HTR-8/SVneo (cell line): ENCODE measurements at places on chromosomes 11 and 22.
A peak's percentile ranks its signal among the peaks of the same experiment; 100 is the strongest.

- DNase-seq: no peak
These were observed 9.4 kb downstream of the SPATA19 start for GRCh38 chr11:133835593-133836548.

GRCh38 chr22:20238536-20238900 lies 29.6 kb downstream of the RTN4R start:
- peak; percentile 69 for DNase-seq

DNA sequence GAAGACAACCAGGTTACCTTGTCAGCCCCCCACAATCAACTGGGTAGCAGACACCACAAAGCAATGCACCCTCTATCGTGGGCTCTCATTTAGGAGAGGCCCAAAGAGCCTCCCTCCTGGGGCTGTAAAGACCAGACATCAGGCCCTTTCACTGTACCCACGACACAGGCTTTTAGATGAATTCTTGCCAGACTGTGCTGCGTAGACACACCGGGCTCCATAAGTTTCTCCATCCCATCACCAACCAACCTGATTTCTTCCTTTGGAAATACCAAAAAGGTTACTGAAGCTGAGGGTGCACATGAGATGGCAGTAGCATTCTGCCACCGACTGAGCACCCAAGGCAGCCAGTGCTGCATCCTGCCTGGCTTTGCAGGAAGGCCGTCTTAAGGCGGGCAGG lies 46.4 kb upstream of the SLC25A1 start:
- DNase-seq: no peak

DNA sequence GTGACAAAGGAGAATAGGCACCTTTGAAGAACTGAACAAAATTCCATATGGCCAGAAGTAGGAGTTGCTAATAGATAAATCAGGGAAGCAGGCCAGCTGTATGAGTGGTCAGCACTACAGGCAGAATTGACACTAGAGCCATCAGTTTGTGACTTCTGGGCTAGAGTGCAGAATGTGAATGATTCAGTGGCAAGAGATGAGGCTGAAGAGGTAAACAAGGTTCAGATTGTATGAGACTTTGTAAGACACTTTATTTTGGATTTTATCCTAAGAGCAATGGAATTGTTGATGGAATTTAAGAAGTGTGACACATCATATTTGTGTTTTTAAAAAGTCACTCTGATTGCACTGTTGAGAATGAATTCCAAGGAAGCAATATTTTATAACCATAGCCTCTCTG lies 12.9 kb downstream of the BIRC3 start:
- DNase-seq: no peak

DNA sequence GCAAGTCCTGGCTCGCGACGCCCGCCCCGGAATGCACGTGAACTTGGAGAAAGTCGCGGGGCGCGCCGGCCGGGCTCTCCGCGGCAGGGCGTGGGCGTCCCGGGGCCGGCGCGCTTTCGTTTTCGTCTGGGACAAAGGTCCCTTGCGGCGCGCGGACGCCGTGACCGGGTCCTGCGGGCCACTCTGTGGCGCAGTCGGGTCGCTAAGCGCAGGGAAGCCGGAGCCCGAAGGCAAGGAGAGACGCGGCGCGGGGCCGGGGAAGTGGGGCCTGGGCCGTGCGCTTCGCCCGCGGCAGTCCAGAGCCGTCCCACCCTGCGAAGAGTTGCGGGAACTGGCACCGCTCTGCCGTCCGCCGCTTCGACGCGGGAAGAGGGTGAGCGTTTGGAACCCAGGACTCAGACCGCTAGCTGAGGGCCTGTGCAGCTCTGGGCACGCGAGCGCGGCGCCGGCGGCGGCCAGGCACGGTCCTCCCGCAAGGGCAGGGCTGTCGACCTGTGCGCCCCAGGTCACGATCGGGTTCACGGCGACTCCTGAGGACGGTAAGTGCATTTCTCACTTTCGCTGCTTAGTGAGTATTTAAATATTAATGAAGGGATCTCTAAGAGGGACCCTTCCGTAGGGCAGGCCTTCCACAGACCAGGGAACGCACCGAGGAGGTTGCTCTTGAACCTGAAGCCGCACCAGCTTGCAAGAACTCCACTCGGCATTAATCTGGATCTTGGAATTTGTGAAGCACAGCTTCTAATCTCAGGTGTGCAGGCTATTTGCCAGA lies 78.0 kb upstream of the PPARA start:
- DNase-seq: no peak

- DNase-seq: no peak
These were observed 7.2 kb downstream of the SMTNL1 start for GRCh38 chr11:57544566-57544965.

DNA sequence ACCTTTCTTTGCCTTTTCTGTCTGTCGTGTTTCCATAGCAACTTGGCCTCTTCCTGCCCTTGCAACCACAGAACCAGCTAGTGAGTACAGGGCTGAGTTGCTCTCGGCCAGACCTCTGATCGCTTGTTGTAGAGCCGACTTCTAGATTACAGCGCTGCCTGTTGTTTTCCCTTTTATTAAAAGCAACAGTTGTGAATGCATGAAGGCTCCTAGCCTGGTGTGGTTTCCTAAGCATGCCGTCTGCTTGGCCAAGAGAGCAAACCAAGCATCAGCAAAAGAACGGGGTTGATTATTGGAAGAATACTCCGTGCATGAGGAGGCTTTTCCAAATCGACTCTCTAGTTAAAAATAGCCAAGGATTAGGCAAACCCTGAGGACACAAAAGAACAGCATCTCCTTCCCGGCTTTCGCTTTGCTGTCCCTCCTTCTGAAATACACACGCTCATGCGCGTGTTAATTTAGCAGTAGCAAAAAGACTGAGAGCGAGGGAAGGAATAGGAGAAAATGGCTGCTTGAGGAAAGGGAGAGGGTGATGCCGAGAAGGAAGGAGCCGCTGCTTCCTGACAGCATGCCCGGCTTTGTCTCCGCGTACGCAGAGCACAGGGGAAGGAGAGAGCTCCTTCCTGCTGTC lies 71.5 kb upstream of the TTC12 start:
- DNase-seq: no peak

DNA sequence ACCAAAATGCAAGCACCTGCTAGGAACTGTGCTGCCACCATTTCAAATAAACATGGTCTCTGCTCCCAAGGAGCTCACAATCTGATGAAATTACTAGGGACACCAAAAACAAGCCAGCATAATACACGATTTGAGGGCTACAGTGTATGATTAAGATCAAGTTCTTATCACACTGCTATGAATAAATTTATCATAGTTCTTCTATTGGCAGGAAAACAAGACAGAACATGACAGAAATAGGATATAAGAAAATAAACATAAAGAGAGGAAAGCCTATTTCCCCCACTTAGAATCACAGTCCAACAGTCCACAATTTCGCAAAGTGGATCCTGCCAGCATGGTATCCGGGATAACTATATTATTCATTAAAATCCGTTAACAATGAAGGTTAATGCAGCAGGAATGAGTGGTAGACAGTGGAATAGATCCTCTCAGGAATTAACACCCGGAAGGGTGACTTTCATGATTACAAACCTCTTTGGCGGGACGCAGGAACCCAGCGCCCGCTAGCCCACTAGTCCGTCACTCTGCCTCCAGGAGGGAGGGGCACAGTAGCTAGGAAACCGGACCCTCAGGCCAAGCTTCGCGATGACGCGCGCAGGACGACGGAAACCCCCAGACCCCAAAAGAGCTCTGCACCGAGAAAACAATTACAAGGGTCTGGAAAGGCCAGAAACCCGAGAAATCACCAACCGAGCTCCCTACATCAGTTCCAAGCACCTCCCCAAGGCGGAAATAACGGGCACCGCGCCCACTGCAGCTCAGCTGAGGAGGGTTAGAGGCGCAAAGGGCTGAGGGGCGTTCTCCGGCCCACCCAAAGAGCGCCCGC lies 607 bp downstream of the CCDC82 start:
- DNase-seq: peak; percentile 58

DNA sequence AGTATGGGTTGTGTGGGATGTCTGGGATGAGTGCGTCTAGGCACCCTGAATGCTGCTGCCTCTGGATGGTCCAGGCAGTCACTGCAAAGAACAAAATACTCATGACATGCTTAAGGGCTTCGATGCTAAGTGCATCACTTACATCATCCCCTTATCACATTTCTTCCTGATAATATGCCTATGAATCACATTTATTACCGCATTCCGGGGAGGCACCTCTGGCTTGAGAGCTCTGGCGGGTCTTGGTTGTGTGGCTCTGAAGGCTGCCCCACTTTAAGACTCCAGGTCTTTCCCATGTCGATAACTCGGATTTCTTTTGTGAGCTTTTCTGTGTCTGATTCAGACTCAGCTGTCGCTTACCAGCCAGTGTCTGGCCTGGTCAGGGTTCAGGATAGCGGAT lies 1126.4 kb downstream of the TBC1D22A start:
- DNase-seq: no peak

DNA sequence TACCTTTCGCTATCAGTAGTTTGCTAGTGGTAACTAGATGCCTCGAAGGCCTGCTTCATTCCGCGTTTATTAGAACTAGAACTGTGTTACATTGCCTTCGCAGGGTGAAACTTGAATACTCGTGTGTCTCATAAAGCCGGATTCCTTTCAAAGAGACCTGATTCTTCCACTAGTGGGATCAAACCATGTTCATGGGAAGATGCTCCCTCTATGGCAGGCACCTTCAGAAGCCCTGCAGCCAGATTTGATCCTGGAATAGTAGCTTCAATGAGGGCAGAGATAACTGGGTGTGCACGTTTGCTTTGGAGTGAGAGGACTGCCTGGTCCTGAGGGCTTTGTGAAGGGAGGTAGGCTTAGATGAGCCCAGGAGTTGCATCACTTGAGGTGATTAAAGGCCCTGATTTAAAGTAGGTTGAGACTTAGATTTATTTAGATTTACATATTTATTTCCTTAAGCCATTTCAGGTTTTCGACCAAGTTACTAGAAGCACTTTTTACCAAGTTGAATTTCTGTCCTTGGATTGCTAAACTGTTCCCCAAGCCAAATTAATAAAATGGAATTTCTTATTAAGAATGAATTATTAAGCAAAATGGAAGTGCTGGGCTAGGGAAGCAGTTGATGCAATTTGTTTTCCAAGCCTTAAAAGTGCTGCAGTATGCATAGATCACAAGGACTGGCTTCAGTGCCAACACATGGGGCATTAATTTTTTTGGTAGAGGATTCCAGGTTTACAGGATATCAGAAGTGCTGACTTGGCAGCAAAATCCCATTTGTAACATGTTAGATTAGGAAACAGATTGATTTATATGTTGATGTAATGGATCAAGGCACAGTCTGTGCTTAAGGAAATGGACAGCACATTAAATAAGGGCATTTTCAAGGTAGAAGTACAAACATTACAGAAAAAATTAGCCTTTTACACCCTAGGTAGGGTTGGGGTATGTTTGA lies 32.9 kb downstream of the APLP2 start:
- DNase-seq: no peak

DNA sequence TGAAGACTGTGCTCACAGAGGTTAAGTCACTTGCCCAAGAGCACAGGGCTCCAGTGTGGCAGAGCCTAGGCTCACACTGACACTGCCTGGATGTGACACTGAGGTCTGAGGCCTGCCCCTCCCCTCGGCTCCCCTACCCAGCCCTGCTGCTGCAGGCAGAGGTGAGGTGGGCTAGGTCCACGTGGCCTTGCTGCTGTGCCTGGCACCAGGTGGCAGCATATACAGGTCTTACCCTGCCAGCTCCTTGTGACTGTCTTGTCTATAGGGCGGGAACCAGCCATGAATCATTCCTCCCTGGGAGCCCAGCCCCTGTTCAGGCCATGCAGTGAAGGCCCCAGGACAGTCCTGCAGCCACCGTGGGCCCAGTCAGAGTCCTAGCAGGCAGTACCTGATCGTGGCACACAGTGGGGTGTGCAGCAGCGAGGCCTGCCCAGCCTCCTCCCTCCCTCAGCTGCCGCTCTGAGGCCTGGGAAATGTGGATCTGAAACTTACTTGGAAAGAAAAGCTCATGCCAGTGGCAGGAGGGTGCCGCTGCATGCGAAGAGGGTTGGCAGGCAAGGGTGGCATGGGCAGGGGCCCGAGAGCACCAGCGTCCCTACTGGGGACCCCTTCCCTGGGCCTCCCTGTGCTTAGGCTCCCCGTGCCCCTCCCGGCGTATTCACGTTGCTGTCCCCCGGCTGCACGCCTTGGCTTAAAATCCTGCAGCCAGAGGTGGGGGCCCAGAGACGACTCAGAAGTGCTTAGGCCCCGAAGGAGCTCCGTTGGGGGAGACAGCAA lies 1.2 kb upstream of the CERK start:
- peak; percentile 71 for DNase-seq

GRCh38 chr11:58289266-58289665 lies 21.2 kb upstream of the OR10W1 start:
- no peak for DNase-seq

DNA sequence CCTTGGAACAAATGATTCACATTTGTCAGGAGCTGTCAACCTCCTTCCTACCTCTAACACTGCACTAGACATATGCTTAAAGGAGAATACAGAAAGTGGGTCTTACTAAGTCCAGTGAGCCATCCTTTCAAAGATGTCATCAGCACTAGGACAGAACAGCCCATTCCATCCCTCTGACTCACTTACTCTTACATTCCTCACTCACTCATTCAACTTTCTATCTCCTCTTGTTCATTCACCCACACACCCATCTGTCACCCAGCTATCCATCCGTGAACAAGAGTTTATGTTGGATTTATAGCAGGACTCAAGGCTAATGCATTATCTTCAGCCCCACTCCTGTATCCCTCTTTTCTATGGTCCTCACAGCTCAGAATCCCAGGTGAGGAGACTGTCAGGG lies 9.1 kb downstream of the INSC start:
- DNase-seq: peak; percentile 6

DNA sequence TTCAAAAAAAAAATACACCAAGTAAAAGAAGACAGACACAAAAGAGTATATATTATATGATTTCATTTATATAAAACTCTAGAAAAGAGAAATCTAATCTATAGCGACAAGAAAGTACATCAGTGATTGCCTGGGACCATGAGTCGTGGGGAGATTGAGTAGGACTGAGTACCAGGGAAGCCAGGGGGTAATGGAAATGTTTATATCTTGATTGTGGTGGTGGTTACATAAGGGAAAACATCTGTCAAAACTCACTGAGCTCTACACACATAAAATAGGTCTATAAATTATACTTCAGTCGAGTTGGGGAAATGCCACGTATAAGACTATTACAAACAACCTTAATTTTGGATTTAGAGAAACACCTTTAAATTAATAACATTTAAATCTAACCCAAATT lies 117.4 kb downstream of the TRIM29 start:
- DNase-seq: no peak

DNA sequence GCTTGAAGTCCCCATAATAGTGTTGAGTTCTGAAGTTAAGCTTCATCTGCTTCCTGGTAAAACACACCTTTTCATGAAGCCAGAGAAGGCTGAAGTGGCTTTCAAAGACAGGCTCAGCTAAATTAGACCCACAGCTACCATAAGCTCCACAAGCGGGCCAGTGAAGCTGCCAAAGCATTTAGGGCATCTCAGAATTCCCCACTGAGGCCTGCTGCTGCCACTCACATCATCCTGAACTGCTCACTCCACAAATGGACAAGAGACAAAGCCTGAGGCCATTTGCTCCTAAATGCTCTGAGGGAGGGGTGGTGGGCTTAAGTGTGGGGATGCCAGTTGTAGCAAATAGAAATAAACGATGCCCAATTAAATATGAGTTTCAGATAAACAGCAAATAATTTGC lies 14.6 kb downstream of the CCDC83 start:
- DNase-seq: no peak

- no peak for DNase-seq
These were observed 64.8 kb downstream of the RAB30 start for GRCh38 chr11:83006877-83007330.
